GM12865 (cell line): ENCODE measurements at places on chromosomes 5 and 9.

DNA sequence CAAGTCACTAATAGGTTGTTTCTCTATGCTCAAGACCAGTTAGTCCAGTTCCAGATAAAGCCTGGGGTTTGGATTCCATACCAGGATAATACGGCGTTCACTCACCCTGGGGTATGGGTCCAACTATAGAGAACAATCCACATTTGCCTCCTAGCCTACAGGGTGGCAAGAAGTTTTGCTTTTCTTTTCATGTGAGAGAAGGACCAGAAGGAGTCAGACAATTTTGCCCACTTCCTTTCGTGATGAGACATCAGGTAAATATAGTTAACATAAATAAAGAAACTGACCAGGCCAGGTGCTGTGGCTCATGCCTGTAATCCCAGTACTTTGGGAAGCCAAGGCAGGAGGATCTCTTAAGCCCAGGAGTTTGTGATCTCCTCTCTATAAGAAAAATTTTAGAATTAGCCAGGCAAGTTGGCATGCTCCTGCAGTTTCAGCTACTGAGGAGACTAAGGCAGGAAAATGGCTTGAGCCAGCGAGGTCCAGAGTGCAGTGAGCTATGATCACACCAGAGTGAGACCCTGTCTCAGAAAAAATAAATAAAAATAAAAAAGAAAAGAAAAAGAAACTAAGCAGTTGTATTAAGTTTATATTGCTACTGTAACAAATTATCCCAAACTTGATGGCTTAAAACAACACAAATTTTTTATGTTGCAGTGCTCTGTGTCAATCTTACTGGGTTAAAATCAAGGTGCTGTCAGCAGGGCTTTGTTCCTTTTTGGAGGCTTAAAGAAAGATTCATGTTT lies 7.5 kb upstream of the REEP5 start:
- peak; percentile 84 for DNase-seq

- no peak for DNase-seq
These were observed 91.3 kb downstream of the SYK start for GRCh38 chr9:90892918-90893317.

DNA sequence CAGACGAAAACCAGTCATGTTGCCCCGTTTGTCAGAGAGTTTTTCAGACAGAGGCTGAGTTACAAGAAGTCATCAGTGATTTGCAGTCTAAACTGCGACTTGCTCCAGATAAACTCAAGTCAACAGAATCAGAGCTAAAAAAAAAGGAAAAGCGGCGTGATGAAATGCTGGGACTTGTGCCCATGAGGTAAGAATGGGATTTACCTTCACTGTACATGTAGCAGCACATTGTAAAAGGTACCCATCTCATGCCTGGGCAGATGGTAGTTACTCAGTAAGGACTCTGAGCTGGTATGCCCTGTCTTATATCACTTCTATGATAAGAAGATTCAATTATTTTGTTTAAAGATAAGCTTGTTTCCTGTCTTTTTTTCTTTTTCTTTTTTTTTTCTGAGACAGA lies 38.8 kb downstream of the RAD50 start:
- DNase-seq: no peak

GRCh38 chr5:1435369-1435768 lies 9.9 kb downstream of the SLC6A3 start:
- no peak for DNase-seq

DNA sequence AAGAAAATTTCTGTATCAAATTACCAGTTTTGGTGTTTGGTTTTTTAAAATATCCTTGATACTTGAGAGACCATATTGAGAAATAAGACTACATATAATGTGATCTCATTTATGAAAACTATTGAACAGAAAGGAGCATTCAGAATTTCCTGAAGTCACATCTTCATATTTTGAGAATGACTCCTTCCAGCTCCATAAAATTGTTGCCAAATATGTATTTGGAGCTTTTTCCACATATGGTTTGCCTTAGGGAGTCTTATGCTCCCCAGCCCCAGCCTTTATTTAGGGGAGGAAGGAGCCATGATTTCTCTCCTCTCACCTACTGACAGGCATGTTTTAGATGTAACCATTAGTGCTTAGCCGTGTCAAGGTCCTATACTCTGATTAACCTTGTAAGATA lies 51.1 kb downstream of the GCNT1 start:
- no peak for DNase-seq

- peak; percentile 17 for DNase-seq
These were observed 279.6 kb upstream of the GRAMD2B start for GRCh38 chr5:126143622-126144021.

GRCh38 chr5:113218200-113218599 lies 216.6 kb downstream of the TSSK1B start:
- no peak for DNase-seq

DNA sequence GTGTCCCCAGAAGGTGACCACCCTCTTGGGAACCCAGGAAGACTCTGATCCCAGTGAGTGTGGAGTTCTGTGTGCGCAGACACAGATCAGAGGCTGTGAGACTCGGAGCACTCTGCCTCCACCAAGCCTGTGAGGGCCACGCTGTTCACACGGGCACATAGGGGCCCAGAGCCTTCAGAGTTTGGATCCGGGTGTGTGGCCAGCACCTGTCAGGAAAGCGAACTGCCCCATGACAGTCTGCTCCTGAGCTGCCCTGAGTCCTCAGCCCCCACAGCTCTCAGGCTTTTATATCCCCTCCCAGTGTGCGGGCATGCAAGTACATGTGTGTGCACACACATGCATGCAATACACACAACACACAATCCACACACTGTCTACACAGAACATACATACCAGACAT lies 161.8 kb upstream of the IRX2 start:
- no peak for DNase-seq

GRCh38 chr5:1095990-1096363 lies 15.9 kb downstream of the SLC12A7 start:
- no peak for DNase-seq

GRCh38 chr9:78903581-78903980 lies 606.7 kb downstream of the PSAT1 start:
- no peak for DNase-seq
